Forelimb muscle (tissue), 1 donor: ENCODE measurements at places on chromosomes 4 and X. TPM values are rescaled to one million over a fixed set of nuclear protein-coding genes. Genes with fewer than 3 reads are reported as not detected.

IL3RA gene
- polyA plus RNA-seq: 18.7 TPM

DNA sequence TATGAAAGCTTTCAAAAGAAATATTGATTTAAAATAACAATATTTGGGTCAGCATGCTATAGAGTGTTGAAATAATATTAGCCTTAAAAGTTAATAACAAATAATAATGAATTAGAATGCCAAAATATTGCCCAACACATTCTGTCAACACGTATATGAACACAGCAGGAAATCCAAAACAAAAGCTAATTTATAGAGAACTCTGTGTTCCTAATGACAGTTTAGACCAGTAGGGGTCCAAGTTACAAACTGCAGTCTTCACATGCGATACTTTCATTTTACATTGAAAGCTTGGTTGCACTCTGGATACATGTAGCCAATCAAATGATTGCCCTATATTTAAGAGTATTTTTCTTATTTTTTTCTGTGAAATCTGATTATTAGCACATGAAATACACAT, 274.4 kb downstream of the DCTD start:
- DNase-seq: no peak

ARL13A gene
- not detected for polyA plus RNA-seq

GRCh38 chrX:16578218-16578617, 71.7 kb upstream of the S100G start:
- DNase-seq: no peak

GRCh38 chrX:124829930-124830329, 483.6 kb downstream of the SH2D1A start:
- no peak for DNase-seq

ATP8A1 gene
- 7.1 TPM for polyA plus RNA-seq

DNA sequence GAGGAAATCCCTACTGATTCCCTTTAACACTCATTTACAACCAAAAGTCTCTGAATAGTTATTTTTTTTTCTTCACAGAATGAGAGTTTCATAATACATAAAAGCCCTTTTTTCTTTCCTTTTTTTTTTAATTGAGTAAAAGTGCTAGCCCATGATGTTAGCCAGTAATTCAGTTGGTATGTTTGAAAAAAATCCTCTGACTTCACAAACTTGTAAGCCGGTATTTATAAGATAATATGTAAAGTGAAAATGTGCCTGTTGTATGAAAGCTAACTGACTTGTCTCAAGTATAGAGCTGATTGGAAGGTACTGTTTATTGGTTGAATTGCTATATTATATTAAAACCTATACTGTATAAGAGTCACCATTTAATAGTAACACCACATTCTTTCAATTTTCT, 70.2 kb upstream of the NEIL3 start:
- DNase-seq: no peak
